M059J (cell line): ENCODE measurements at places on chromosomes 4 and X. TPM values are rescaled to one million over a fixed set of nuclear protein-coding genes. Genes with fewer than 3 reads are reported as not detected.
A peak's percentile ranks its signal among the peaks of the same experiment; 100 is the strongest.

Gene CSAG2
- total RNA-seq = not detected in 2 replicates

DNA sequence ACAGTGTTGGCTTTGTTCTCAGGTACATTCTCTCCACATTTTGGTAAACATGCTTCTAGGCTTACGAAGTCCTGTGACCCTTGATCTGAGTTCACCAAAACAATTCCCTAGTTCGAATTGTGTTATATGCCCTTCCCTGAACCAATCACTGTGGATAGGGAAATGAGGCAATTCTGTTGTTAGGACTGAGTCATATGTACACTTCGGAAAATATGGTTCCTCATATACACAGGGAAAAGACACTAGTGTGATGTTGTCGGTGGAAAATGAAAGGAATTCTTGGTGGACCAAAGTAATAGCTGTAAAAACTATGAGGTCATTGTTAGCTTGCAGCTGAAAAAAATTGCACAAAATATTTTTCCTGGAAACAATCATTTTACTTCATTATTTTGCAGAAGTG lies 46.6 kb upstream of the MAGEC2 start:
- DNase-seq = peak; percentile 25

DNA sequence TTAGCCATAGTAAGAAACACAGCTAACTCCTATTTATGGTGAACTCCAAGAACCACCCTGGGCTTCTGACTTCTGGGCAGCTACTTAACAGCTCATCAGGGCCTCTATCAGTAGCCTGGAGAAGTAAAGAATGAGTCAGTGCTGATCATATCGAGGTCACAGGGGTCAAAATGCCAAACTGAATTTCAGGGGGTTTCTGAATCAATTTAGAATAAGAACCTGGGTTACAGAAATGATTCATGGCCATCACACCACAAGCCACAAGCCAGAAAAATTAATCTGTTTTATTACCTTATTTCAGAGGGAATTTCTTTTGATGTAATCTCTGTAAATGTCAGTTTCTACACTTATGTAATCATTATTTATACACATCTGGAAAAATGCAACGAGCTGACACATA lies 64.4 kb downstream of the CHST7 start:
- DNase-seq = peak; percentile 73

GRCh38 chr4:53716011-53716410 lies 124.7 kb upstream of the LNX1 start:
- DNase-seq = no peak

GRCh38 chr4:147103403-147103946 lies 157.8 kb upstream of the TTC29 start:
- DNase-seq = peak; percentile 94

DNA sequence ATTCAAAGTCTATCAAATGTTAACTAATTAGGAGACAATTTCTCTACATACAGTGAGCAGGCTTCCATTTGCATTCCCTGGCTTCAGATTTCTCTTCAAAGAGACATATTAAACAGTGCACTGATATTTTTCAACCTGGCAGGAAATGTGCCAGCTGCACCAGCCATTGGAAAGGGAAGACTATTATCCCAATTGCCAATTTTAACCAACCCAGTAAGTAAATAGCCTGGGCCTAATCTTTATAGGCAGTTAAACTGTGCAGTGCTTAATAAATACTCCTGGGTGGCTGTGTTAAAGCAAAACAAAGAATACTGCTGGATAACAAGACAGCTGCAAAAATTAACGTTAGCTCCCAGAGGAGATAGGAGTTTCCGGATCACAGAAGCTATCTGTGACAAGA lies 111.9 kb upstream of the GALNT7 start:
- DNase-seq = no peak

Gene MAMLD1
- total RNA-seq = 2.5 and 4.6 TPM in 2 replicates

GRCh38 chr4:106238820-106239420 lies 77.1 kb downstream of the TBCK start:
- peak; percentile 34 for DNase-seq

GRCh38 chr4:76708971-76709771 lies 188.8 kb downstream of the SOWAHB start:
- no peak for DNase-seq

DNA sequence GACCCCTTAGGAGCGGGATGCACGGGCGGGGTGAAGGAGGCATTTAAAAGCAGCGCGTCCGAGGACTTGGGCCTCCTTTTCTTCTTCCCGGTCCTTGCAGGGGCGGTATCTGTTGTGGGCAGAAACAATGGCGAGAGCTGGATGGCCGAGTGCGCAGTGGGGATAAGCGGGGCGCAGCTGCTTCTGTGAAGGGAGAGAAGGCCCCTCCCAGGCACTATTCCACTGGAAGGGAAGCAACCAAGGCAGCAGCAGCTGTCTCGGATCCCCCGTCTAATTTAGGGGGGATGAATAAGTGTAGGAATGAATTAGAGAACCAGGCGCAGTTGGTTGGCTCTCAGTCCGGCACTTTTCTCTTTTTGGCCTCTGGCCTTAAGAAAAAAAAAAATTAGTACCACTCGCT lies 995 bp downstream of the SMARCA5 start:
- peak; percentile 46 for DNase-seq

Gene CRLF2
- 0.10 TPM in 1 of 2 replicates, not detected in the other for total RNA-seq

DNA sequence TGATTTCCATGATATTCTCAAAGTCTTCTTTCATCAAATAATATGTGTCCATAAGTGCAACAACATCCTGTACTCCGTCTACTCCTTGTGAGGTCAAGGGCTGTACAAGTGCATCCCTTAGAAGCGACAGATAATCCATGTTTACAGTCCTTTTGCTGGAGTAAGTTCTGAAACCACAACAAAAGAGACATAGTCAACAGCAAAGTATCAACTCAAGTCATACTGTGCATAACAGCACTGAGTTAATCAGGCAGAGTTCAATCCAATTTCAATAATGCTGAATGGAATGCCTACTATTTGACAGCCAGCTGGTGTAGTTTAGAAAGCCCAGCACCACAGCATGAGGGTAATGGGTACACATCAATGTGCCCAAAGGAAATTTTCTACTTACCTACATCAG lies 74.5 kb downstream of the RFC1 start:
- DNase-seq = no peak

DNA sequence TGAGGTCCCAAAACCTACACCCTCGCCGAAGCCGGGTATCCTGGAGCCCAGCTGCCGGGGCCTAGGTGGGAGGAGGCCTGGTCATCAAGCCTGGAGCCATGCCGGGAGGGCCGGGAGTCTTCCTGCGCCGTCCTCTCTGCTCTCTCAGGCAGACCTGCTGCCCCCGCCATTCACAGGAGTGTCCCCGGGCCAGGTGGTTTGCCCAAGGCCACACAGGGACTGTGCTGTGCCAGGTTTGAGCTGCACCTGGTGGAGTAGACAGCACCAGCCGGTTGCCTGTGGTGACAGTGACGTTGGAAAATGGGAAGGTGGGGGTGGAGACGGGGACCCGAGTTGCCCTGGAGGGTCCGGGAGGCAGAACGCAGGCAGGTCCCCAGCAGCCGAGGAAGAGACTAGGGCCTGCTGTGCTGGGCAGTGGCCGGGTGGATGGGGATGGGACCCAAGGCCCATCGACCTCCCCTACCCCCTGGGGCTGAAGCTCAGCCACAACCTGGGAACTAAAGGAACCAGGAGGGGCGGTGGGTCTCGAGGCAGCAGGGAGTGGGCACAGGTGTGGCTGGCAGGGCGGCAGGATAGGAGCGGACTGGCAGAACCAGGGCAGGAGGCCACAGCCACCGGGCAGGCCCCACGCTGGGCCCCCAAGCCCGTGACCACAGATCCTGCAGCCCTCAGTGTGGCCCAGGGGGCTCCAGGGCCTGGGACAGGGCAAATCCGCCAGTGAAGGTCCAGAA lies 9.5 kb downstream of the DOK7 start:
- no peak for DNase-seq

DNA sequence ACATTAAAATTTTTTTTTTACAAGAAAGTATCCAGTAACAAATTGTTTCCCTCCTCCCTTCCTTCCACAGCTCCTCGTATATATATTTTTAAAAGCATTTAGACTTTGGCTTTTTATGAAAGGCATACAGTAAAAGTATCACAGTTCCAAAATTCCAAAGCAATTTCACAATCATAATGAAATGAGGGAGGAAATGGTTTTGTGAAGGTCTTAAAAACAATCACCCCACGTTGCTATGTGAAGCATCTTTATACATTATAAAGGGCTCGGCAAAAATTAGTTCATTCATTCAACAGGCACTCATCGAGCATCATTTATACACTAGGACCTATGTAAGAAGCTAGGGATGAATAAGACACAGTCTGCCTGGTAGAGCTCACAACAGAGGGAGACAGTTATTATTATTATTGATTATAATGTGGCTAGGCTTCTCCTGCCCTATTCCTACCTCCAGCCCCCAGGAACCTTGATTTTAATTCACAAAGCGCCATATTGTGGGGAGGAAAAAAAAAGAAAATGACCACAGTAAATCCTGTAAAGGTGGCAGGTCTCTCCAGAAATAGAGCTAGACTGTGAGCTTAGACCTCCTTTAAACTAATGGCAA lies 239.9 kb downstream of the MAML3 start:
- no peak for DNase-seq

Gene FREM3
- not detected in 2 replicates for total RNA-seq

Gene DGKK
- total RNA-seq = 0.05 TPM in 1 of 2 replicates, not detected in the other

GRCh38 chrX:132685276-132685675 lies 196.4 kb upstream of the MBNL3 start:
- DNase-seq = no peak

DNA sequence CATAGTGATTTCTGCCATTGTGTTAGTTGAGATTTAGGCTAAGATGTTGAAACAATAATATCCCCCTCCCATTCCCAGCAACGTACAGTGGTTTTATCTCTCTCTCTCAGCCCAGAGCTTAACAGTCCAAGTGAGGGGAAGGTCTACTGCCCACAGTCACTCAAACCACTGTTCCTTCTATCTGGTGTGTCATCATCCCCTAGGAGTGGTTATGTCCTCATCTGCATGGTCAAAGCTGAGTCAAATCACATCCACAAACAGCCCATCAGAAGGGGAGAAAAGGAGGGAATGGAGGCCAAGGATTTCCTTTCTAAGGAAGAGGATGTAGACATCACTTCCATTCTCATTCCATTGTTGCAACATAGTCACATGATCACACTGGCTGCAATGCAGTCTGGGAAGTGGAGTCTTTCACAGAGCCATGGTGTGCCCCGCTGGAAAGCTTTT lies 42.8 kb upstream of the CHRNA9 start:
- peak; percentile 71 for DNase-seq

DNA sequence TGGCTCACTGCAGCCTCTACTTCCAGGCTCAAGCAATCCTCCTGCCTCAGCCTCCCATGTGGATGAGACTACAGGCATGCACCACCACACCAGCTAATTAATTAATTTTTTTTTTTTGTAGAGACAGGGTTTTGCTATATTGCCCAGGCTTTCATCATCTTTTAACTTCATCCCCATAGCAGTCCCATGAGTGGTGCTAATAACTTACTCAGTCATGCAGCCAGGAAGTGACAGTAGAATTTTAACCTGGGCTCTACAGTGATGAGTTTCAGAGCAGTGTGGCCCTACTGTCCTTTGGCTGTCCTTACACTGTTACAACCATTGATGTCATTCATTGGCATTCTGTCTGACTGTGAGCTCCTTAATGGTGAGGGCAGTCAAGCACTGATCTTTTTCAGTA lies 3.9 kb upstream of the OCIAD2 start:
- no peak for DNase-seq

Gene MEPE
- total RNA-seq = 0.07 TPM in 1 of 2 replicates, not detected in the other

DNA sequence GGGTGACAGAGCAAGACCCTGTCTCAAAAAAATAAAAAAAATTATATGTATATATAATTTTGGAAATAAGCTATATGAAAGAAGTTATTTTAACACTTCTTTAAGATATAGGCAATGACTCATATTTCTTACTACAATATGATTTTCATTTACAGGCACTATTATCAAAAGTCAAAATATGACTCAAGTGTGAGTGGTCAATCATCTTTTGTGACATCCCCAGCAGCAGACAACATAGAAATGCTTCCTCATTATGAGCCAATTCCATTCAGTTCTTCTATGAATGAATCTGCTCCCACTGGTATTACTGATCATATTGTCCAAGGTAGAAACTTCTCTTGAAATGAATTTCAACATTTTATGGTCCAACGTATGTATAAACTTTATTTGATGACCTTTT lies 20.8 kb downstream of the OCIAD1 start:
- DNase-seq = no peak

- DNase-seq = no peak
Measured at GRCh38 chrX:111402344-111402743, 9.6 kb downstream of the DCX start.

Gene SLC10A4
- 1.2 and 2.1 TPM in 2 replicates for total RNA-seq

DNA sequence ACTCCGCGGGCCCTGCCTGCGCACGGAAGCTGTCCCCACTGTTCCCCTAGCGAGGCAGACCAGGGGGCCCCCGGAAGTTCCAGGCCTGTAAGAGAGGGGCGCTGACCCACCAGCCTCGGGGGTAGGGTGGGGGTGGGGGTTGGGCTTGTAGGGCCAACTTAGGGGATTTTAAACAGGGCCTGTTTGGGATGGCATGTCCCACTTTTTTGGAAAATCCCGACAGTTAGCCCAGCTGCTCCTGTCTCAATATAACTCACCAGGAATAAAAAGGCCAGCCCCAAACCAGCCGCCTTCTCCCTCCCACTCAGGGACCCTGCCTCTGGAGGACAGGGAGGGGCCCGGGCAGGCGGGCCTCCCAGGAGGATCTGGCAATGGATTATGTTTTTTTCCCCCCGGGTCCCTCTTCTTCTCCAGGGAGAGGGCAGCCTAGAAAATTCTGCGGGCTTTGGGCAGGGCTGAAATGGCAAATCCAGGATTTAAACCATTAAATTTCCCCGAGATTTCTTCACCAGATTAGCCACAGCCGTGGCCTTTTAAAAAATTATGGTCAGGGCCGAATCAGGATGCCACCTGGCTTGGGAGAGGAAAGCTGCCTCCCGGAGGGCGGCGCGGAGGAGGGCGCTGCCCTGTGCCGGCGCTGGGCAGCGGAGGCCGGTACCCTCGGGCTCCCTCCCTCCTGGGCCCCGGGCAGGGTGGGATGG lies 957 bp downstream of the PPP2R2C start:
- DNase-seq = no peak

DNA sequence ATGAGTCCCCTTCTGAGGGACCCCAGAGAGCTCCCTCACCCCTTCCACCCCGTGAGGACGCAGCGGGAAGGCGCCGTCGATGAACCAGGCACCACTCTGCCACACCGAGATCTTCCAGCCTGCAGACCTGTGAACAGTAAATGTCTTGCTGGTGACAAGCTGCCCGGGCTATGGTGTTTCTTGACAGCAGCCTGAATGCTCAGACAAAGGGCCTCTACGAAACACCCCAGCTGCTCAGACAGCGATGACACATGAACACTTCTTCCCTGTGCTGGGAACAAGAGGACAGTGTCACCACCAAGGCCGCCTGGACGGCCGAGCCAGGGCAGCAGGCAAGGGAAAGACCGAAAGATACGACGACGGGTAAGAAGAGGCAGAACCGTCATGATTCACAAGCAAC lies 30.6 kb upstream of the GTPBP6 start:
- DNase-seq = no peak

DNA sequence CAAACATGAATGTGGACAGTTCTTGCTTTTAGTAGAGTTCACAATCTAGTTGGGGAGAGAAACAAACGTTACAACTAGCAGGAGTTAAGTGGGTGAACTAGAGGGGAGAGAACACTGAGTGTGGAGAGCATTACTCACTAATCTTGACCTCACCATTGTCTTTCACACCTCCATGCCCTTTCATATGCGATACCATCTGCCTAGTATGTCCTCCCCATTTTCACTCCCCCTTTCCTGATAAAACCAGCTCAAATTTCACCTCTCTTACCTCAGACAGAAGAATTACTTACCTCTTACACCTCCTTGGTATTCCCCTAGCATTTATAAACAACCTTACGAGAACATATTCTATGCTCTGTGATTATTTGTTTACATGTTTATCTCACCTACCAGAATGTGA lies 53.6 kb downstream of the LAS1L start:
- no peak for DNase-seq

- DNase-seq = no peak
Measured at GRCh38 chr4:13525606-13526281, 18.6 kb downstream of the NKX3-2 start.

- DNase-seq = no peak
Measured at GRCh38 chr4:13922873-13923645, 295.5 kb upstream of the BOD1L1 start.
